ENCODE measurements at places on chromosomes 2 and 18. TPM values are rescaled to one million over a fixed set of nuclear protein-coding genes. Genes with fewer than 3 reads are reported as not detected.
A peak's percentile ranks its signal among the peaks of the same experiment; 100 is the strongest.

LAMA1 gene
- 0.05 TPM for total RNA-seq

CPS1 gene
- 37.5 TPM for total RNA-seq

GDF7 gene
- total RNA-seq, result 0.02 TPM

UGT1A3 gene
- not detected for total RNA-seq

DNA sequence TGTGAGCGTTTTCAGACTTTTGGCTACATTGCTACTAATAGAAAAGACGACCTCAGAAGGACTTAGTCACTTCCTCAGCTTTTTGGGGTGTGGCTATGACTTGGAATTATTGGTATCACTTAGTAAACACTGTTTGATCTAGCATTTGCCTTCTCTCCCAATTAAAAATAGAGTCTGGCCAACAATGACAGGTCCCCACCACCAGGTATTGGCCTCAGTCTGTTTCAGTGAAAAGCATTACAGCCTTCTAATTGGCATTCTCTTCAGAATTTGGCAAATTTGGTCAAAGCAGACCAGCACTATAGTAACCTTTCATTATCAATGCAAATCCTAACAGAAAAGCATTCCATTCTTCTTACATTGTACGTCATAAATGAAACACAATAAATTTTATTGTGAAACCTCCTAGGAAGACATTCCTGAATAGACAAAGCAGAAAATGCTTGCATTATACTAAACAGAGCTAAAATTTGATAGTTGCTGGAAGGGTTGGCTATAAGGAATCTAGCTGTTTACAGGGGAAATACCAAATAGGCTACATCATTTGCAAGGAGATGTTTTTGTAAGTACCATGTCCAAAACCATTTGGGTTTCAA, 613.9 kb downstream of the IRS1 start:
- peak; percentile 84 for DNase-seq

DNA sequence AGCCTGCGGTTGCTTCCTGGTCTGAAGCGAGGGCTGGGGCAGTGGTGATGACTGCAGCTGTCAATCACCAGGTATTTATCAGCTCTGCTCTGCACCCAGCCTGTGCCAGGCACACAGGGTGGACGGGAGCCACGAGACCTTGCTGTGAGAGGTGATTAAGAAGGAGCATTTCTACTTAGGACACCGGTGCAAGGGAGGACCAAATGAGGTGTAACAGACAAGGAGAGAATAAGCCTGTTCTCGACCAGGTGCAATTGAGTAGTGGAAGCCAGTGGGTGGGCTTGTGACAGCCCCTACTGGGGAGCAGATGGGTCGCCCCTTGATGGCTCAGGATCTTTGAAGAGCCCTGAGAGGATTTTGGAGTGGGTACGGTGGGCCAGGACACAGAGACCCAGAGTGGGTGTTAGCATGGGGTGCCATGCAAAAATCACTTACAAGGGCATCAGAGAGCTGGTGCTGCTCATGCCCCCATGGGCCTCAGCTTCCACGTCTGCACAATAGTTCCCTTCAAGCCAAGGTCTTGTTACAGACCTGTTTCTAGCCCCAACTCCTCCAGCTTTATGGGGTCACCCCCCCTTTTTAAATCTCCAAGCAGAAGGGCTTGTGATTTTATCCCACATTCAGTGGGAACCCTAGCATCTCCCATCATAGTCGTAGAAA, 24.6 kb downstream of the GPR55 start:
- no peak for DNase-seq

DNA sequence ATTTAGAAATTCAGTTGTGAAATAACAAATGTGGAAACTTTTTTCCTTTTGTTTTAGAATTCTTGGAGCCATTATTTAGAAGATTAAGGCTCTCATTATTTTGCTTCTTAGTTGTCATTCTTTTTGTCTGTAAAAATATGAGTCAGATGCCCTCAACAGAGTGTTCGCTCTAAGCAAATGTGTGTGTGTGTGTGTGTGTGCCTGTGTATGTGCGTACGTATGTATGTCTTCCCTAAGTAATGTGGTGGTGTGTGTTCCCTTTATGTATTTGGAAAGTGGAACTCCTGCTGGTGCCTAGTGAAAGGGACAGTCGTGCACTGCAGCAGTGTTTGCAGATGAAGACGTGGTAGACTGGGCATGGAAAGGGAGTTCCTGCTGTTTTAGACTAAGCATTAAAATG, 27.5 kb downstream of the ZNF407 start:
- no peak for DNase-seq

DNA sequence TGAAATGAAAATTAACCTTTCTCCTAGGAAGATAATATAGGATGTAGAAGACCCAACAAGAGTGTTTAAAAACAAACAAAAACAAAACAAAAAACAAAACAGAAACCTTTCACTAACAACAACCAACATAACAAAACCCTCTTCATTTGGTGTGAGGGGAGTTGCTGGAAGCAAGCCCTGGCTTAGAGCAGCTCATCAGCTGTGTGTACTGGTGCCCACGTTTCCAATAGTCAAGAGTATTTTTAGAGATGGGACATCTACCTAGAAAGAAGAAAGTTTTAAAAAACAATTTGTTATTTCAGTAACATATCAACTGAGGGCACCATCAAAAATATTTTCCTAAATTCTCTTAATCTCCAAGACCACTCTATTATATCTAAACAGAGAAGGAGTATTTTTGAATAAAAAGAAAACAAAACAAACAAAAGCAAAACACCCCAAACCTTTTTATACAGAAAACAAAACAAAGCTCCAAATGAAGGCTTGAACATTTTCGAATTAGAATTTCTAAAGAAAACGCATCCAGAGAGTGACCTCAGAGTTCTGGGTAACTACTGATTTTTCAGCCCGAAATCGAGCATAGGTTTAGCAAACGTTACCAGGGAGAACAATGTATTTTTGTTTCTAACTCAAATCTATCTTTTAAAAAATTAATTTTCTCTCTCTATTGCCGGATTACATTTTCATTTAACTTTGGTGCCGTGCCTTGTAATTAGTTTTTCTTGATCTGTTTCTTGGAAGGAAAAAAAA, 134.6 kb downstream of the INSIG2 start:
- no peak for DNase-seq

- no peak for DNase-seq
Observed at GRCh38 chr2:209505410-209505809, 81.6 kb downstream of the MAP2 start.

GRCh38 chr2:233833345-233833744, 21.0 kb downstream of the HJURP start:
- no peak for DNase-seq

DNA sequence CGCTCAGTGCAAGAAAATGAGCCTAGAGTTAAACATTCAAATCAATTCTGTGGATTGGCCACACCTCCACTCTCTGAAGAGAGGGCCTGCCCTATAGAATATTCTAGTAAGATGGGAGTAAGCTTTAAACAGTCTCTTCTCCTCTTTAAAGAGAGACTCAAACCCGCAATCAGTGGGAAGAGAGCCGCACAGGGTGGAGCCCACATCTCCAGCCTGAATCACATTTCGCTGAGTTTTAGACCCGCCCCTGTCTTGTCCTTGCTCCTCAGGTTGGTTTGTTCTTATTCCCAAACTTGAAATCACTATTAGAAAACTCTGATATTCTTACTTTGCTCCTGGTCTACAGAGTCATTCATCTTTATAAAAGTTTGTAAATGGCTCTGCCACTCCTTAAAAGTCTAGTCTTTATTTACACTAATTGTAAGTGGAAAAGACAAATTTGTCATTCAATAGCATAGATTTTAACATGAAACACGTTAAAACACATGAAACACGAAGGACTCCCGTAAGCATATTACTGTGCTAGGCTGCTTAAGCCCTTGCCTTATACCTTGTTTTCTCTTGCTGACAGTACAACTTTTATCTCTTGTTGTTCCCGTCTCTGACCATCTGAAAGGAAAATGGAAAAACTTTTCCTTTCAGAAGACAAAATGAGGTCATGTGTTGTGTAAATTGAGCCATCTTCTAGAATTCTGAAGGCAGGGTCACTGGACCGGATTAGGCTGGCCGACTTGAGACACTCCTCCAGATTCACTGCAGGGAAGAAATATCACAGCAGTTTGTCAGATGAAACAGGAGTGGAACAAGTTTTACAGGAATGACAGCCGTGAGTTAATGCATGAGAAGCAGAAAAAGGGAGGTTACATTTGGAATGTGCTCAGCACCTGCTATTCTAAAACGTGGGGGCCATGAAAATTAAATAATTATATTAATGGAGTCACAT, 5.6 kb downstream of the DSC1 start:
- DNase-seq, result no peak

DNA sequence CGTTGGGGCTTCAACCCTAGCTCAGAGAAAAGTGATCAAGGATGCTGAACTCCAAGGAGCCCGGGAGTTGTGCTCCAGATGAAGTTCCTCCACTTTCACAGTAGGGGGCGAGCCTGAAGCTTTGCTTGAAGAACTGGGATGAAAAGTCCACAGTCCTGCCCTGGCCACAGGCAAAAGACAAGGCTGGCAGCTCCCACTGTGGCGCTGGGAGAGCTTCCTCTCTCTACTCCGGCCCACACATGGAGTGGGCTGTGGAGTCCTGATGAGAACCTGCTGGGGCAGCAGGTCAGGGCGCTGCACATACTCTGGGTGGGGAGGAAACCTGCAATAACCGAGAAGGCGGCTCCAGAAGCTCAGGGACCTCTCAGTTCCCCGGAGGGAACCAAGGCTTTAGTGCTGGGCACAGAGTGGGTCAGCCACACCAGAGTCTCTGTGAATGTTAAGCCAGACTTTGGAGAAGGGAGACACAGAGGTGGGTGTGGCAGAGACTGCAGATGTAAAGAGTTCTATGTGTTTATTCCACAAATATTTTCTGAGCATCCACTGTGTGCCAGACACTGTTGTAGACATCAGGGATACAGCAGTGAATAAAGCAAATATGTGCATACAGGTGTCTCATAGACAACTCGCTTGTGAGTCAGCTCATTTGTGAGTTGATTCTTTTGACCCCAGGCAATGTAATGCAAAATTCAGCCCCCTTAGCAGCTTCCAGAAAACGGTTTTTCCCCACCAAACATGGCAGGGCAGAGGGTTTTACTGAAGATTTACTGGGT, 48.0 kb upstream of the MRPL33 start:
- DNase-seq, result peak; percentile 62

DNA sequence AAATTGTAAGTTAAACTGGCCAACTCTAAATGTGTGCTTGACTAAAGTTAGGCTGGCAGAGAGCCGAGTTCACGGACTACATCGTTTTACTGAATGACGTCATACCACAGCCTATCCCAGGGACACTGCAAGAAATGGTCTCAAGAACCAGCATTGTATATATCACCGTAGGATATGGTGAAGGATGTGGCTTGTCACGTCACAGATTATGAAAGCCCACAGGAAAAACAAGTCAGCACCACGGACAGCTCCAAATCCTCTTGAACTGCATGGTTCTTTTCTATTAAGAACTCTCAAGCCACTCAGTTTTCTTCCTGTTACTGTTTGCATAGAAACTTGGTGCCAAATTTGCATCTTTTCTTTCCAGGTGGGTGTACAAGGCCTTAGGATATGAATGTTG, 85.1 kb upstream of the ACAA2 start:
- DNase-seq, result peak; percentile 18

DNA sequence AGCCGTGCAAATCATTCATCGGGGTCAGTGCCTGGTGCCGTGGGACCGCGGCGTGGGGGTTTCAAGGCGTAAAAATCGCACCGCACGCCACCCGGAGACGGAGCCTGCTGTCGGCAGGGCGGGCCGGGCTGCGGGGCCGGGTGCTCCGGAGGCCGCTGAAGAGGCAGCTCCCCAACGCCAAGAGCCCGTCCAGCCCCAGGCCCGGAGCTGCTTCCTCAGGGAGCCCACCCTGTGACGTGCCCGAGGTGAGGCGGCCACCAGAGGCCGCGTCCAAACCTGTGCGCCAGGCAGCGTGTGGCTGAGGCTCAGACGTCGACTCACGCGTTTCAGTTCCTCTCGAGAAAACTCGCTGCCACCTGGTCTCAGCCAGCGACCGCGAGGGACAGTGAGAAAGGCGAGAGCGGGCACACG, 98.1 kb downstream of the NFATC1 start:
- no peak for DNase-seq

DNA sequence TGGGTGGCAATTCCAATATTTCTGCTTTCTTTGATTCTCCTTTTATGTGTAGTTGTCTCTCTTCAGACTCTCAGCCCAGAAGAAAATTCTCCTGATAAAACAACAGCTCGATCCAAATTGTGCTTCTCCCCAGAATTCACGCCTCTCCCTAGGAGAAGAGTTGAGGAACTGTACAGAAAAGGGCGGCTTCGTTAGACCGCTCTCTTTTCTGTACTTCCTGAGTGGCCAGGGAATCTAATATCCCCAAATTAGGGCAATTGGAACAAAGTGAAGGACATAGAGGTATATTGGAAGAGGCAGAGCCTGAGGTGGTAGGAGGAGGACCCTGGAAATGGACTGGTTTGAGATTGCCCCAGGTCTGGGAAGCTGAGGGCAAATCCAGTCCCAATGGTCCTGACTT, 5.6 kb downstream of the ADCYAP1 start:
- no peak for DNase-seq

DNA sequence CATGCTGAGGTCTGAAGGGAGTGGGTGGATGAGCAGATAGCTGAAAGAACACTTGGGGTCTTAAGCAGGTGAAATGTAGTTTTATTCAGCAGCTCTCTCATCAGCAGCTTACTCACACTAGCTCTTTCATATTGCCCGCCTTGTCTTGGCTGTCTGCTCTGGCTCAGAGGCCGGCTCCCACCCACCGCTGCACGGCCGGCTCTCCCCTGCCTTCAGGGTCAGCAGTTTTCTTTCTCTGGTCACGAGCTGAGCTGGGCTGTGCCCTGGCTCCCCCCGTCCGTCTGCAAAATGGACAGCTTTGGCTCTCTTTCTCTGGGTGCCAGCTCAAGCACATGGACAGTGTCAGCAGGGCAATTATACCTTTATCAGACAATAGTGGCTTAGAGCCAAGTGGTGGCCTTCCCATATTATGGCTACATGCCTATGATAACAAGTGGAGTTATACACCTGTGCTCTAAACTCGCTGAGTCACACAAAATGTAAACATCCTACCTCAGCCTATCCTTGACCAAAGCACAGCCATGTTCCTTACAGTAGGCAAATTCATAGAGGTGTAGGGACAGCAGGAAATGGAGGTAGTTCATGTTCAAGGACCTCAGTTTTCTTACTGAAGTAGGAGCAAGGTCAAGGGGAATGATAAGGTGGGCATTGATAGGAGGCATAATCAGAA, 224.8 kb downstream of the SOCS6 start:
- DNase-seq, result no peak

DNA sequence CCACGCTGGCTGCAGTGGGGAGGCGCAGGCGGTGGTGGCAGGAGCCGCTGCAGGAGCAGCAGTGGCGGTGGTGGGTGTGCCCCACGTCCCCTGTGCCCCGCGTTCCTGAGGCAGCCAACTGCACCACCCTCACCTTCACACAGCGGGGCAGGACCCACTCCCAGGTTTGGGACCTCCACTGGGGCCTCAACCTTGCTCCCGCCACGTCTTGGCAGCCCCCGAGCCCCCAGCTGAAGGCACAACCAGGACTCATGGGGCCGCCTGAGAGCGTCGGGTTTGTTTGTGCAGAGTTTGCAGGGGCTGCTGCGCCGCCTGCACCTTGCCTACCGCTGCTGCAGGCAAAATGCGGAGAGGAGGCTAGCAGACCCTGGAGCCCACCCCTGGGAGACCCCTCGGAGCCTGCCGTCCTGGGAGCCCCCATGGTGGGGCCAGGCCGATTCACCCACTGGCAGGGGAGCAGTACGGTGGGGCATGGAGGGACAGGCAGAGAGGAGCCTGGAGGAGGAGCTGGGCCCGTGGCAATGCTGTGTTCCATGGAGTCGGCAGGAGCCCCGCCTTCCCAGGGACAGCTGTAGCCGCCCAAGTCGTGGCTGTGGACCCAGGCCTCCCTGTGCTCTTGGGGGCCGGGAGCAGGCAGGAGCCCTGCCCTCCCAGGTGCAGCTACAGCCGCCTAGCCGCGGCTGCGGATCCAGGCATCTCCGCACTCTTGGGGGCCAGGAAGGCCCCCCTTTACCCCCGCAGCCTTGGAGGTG, 14.7 kb upstream of the EML6 start:
- no peak for DNase-seq

- DNase-seq, result no peak
Observed at GRCh38 chr18:61334491-61334850, 1.2 kb downstream of the CDH20 start.

Data from HCT116 (cell line).